ENCODE measurements at places on chromosomes 13 and 19.

DNA sequence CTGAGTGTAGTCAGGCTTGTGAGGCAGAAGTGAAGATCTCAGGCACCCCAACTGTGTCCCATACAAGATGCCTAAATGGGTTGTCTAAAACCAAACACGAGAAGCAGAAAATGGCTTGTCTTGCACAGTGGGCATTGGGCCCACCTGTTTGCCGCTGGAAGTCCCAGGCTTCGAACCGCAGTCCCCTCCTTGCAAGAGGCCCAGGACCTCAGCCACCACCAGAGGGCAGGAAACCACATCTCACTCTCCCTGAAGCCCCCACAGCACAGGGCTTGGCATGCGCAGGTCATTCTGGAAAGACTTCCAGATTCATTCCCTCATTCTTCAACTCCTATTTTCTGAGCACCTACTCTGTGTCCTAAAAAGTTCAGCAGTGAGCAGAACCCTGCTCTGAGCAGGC is 973.7 kb downstream of the UQCRFS1 start:
- DNase-seq, result no peak

- DNase-seq, result no peak
Observed at GRCh38 chr13:39501702-39502324, 101.2 kb downstream of the LHFPL6 start.

DNA sequence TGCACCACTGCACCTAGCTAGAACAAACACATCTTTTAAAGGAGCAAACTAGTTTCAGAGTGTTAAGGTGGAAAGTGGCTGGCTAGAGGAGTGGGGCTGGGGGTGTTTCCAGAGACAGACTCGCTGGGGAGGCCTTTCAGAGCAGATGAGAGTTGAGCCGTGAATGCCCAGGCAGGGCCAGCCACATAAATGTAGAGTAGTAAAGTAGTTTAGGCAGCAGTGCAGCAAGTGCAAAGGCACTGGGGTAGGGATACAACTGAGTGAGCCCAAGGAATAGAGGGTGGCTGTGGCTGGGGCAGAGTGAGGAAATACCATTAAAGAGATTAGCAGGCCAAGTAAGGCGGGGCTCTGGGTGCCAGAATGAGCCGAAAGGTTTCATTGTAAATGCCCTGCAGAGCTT is 72.0 kb downstream of the ALOX5AP start:
- DNase-seq, result no peak

DNA sequence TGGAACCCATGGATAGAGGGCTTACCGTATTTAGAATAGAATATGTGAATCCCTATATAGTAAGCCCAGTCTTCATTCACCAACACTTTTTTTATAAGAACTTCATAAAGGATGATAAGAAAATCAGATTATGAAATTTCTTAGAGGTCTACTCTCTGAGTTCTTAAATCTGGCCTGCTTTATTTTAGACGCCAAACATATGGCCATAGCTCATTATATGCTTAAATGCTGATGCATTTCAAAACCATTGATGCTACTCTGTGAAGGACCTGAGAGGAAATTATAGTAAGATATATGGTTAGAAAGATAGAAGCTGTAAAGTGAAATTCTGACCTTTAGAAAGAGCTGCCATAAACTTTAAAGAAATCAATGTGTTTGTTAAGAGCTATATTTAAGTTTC is 38.3 kb downstream of the GPC6 start:
- peak; percentile 71 for DNase-seq

- DNase-seq, result no peak
Observed at GRCh38 chr13:113602291-113602988, 17.9 kb downstream of the TFDP1 start.

GRCh38 chr13:110210604-110210985 is 96.4 kb downstream of the COL4A1 start:
- no peak for DNase-seq

DNA sequence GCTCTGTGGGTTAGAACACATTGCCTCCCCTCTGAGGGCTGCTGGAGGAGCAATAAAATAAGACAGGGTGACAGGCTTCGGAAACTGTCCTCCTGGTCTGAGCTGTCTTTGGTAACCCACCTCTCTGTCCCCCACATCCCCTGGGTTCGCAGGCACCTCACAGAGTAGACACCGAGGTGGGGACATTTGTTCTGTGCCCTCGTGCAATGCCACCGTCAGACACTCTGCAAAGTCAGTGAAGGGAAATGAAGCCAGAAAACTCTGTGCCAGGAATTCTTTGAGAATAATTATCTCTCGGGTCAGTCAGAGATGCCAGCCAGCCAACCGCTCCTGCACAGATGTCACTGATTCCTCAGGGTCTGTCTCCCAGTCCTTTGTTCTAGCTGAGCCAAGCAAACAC is 493.6 kb downstream of the FOXO1 start:
- no peak for DNase-seq

DNA sequence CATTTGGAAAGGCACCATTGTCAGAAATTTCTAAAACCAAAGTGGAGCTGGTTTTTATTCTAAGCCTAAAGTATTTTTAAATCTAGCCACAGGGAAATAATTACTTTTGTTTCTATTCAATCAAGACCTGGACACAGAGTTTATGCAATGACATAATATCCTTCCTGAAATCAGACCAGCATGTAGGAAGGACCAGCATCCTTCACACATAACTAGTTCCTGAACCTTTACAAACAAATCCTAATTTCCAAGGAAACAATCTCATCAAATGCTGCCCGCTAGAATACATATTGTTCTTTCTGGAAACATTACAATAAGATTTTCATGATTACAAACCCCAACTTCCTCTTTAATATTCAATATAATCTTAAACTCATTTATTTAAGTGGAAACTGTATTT is 1.5 kb downstream of the STARD13 start:
- peak; percentile 55 for DNase-seq

DNA sequence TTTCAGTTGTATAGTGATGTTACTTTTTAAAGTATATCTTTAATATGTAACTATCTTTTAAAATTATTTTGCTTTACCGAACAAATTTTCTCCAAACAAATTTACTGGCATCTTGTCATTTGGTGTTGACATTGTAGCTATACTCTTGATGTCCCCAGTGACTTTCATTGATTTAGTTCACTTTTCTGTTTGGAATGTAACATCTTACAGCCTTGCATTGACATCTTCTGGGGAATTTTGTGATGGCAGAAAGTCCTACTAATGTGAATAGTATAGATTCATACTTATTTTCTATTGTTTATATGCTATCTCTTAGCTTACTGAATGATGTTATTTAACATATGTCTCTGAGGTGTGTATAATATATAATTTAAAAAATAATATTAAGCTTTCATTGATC is 800.9 kb upstream of the ATXN8OS start:
- no peak for DNase-seq
